C1 segment of cervical spinal cord (tissue), 14 donors: ENCODE measurements at places on chromosomes 2 and 18.

GRCh38 chr2:232999354-232999753 lies 13.7 kb downstream of the NGEF start:
- DNase-seq, result no peak

DNA sequence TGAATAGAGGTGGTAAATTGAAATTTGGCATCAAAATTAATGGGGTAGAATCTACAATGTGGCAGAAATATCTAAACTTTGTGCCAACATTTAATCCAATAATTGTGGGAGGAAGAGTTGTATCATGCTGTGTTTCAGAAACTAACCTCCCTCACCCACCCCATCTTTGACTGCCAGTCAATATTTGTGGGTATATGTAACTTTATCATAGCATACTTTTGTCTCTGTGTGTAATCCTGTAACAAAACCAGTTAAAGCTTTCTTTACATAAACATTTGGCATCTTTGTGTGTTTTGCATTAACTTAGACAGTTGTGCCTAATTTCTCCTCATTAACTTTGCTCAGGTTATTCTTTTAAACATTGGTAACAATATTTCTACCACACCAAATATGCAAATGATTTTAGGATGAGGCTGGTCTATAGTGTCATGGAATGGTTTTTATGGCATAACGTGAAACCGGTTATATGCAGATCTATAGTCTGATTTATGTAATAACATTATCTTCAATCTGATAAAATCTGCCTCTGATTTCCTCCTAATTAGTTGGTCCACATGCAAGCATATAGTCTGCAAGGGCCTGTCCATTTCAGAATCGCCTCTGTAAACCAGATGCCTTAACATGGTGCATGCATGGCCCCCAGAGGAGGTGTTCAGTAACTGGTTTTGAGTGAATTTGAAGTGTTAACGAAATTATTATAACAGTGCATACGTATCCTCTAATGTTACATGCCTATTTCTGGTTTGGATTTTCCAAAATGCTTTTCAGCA lies 84.3 kb downstream of the ACSL3 start:
- no peak for DNase-seq

DNA sequence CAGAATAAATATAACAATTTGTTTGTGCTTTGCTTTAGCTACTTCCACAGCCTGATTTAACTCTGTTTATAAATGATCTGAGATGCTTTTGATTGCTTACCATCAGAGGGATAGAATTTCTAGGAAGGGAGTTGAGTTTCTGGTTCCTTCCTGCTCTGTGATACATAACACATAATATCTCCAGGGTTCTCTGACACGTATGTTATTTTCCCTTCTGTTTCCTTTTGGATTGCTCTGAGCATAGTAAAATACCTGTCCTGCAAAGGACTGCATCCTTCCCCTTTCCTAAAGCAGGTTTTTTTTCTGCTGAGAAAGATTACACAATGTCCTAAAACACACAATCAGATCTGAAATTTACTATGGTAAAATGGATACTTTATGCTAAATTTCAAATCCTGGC lies 76.1 kb downstream of the CABYR start:
- no peak for DNase-seq

DNA sequence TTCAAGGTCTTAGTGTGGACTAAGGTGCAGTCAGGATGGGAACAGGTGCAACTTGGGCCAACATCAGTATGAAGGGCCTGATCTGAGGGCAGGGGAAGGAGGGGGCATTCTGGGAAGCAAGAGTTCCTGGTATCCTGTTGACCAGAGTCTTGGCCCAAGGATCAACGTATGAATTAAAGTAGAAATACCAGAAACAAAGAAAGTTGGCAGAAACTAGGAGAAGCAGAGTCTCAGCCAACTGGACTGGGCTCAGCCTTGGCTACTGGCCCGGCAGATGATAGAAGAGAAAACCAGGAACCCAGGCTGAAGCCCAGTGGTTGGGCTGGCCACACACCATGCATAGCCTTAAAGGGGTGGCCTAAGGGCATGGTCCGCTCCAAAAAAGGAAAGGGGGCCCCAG lies 2.3 kb downstream of the CETN1 start:
- DNase-seq, result peak; percentile 12

DNA sequence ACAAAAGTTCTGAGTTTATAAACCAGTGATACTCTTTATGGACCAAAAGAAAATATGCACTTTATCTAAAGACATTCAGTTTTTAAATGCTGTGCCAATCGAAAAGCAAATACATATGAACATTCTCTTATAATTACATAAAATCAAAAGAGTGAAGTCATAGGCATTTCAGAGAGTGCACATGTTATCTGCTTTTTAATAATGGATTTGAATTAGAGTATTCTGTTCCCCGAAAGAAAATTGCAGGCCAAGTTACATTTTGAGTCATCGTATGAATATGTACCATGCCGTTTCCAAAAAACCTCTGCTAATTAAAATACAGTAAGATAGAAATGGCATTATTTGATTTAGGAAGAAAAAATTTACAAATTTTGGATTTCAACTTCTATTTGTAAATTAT lies 565.7 kb downstream of the ZEB2 start:
- DNase-seq, result no peak

DNA sequence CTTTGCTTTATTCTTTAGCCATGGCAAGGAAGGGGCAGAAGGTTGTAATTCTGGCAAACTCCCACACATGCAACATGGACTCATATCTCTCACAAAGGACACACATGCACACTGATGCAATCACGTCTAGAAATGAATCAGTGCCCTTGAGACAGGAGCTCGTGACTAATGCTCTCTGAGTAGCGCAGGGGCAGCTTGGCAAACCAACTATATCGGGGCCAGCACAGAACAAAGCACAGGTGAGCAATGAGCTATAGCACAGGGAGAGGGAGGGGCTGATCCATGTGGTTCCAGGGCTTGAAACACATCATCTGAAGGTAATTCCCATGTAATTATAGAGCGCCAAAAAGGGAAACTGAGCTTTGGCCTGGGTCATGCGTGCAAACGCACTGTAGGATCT lies 165.2 kb upstream of the KLF7 start:
- no peak for DNase-seq

GRCh38 chr2:86750240-86750839 lies 30.2 kb downstream of the RMND5A start:
- no peak for DNase-seq

DNA sequence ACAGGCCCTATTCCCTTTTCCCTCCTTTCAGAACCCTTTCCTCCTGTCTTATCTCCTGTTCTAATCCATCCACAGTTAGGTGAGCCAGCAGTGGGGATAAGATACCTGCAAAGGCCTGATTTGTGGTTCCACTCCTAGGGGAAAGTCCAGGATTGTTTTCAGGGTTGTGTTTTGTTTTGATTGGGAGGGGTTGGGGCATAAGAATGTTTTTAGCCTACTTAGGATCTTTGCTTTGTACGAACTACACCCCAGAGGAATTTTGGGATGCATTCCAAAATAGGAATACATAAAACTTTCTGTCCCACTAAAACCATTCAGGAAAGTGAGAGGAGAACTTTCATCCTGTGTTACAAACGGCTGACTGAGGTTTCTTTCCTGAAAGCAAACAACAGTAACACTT lies 150.8 kb upstream of the PGAP1 start:
- no peak for DNase-seq

DNA sequence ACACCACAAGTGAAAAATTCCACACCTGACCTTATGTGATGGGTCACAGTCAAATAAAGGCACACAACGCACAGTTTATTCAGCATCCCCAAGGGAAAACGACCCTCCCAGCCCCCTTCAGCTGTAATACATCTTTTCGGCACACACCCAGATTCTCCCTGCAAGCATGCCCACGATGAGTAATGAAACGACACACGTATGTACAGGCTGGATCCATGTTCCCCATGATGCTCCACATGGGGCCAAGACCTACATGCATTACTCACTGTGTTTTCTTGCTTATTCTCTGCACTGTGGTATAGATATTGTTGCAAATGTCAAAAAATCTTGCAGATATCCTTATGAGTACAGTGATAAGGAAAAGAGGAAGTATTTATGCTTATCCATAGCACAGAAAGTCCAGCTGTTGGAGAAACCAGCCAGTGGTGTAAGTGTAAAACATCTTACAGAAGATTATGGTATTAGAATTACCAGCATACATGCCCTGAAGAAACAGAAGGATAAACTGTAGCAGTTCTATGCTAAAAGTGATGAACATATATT lies 32.5 kb upstream of the SGPP2 start:
- DNase-seq, result no peak

DNA sequence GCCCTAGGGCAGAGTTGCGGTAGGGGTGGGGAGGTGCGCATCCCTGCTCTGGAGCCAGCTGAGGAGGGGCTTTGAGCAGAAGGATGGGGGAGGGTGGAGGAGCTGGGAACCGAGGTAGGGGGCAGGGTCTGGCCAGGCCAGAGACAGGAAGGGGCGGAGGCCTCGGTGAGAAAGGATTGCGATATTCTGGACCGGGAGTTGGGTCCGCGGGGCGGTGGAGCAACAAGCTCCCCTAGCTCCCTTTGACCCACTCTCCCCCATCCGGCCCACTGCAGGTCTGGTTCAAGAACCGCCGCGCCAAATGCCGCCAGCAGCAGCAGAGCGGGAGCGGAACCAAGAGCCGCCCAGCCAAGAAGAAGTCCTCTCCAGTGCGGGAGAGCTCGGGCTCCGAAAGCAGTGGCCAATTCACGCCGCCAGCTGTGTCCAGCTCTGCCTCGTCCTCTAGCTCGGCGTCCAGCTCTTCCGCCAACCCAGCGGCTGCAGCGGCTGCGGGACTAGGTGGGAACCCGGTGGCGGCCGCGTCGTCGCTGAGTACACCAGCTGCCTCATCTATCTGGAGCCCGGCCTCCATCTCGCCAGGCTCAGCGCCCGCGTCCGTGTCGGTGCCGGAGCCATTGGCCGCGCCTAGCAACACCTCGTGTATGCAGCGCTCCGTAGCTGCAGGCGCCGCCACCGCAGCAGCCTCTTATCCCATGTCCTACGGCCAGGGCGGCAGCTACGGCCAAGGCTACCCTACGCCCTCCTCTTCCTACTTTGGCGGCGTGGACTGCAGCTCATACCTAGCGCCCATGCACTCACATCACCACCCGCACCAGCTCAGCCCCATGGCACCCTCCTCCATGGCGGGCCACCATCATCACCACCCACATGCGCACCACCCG lies 4.8 kb downstream of the OTX1 start:
- no peak for DNase-seq

GRCh38 chr2:205720451-205720902 lies 38.2 kb downstream of the NRP2 start:
- no peak for DNase-seq

- no peak for DNase-seq
Measured at GRCh38 chr2:195151711-195152110, 505.3 kb upstream of the SLC39A10 start.

- DNase-seq, result no peak
Measured at GRCh38 chr2:234869969-234870368, 81.8 kb upstream of the SH3BP4 start.

DNA sequence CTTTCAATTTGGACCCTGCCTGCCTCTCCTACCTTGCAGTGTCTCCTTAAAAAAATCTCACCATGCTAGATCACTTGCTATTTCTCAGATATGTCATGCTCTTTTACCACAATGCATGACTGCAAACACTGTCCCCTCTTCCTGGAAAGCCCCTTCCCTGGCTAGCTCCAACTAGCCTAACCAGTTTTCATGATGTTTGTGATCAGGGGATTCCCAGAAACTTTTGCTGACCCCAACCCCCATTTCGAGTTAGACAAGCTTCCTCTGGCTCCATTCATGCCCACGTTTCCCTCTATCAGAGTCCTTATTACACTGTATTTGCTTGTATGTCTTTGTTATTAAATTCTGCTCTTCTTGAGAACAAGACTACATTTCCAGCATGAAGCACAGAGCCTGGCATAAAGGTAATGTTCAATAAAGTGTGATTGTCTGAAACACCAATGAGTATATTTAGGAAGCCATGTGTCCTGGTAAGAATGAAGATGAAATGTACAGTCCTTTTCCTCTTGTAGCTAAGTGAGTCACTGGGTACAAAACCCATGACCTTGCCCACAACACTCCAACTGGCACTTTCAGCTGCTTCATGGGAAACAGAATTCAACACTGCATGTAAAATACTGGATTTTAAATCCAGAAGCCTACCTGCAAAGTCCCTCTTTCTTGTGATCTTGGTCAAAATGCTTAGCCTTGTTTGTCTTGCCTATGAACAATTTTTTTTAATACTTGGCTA lies 62.0 kb upstream of the ATL2 start:
- no peak for DNase-seq

DNA sequence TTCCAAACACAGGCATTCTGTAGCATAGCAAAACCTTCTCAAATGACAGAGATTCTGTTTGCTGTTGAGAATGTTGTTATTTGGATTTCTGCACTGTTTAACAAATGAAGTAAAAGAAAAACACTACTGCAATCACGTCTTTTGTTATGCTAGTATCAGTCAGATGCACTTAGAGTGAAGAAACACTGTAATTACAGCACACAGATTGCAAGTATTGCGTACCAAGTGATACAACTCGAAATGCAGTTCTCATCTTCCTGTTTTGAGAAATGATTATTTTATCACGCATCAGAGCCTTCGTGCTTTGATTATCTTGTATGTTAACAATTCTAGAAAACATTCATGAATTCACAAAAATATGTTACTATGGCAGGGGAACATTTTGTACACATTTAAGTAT lies 41.8 kb upstream of the KLF11 start:
- DNase-seq, result no peak

- no peak for DNase-seq
Measured at GRCh38 chr2:30569946-30570345, 122.9 kb downstream of the LCLAT1 start.

- no peak for DNase-seq
Measured at GRCh38 chr18:64659196-64659595, 510.3 kb upstream of the LINC00305 start.

DNA sequence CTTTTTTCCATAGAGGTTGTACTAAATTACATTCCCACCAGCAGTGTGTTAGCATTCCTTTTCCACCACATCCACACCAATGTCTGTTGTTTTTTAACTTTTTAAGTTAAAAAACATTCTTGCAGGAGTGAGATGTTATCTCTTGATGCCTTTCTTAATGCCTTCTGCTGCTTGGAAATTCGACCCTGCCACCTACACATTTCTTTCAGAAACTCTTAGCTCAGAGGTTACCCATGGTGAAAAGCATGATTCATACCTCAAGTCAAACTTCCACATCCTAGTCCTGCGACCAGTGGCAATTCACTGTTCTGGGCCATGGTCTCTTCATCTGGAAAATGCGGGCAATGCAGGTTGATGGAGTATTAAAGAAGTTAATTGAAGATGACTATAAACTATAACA lies 12.7 kb upstream of the HNMT start:
- no peak for DNase-seq

GRCh38 chr18:62479574-62479973 lies 43.3 kb upstream of the ZCCHC2 start:
- DNase-seq, result no peak

DNA sequence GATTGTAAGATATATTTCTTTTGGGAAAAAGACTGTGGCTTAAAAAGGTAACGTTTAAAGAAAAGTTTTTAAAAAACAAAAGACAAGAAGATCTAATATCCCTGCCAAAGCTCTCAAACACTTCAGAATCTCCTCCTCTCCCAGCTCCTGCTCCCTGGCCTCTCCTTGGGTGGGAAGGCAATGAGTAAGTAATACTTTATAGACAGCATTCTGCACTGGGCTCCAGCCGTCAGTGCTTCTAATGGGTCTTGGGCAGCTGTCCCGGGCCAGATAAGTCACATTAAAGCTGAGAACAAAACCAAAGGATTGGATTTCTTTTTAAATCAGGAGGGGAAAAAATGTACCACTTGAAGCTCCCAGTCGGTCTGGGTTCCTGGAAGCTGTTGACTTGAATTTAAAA lies 133.7 kb downstream of the ALPK2 start:
- DNase-seq, result no peak
